Astrocyte (in vitro differentiated cells and primary cell): ENCODE measurements at places on chromosomes 2 and 18.

DNA sequence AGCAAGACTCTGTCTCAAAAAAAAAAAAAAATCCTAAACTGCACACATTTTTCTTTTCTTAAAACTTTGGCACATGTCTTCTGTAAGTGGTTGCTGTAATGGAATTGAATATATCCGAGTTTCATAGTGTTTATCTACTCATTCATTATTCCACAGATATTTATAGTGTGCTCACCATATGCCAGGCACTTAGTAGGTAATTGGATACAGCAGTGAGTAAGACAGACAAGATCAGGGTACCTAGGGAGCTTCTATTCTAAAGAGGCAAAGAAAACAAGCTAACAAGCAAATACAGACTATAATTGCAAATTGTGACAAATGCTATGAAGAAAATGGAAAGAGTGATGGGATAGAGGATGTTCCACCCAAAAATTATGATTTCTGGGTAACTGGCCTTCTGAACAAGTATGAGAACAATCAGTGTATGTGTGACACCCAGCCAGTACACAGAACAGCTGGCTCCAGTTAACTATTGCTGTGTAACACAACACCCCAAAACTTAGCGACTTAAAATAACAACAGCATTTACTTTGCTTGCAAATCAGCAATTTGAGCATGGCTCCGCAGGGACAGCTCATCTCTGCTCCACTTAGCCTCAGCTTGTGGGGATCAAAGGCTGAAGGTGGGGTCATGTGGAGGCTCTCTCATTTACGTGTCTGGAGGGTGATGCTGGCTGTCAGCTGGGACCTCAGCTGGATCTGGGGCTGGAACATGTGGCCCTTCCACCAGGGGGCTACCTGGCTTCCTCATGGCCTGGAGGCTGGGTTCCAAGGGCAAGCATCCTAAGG, 224.9 kb downstream of the INSIG2 start:
- DNase-seq, result no peak

GRCh38 chr18:44651478-44651877, 29.2 kb upstream of the SETBP1 start:
- peak; percentile 86 for DNase-seq

DNA sequence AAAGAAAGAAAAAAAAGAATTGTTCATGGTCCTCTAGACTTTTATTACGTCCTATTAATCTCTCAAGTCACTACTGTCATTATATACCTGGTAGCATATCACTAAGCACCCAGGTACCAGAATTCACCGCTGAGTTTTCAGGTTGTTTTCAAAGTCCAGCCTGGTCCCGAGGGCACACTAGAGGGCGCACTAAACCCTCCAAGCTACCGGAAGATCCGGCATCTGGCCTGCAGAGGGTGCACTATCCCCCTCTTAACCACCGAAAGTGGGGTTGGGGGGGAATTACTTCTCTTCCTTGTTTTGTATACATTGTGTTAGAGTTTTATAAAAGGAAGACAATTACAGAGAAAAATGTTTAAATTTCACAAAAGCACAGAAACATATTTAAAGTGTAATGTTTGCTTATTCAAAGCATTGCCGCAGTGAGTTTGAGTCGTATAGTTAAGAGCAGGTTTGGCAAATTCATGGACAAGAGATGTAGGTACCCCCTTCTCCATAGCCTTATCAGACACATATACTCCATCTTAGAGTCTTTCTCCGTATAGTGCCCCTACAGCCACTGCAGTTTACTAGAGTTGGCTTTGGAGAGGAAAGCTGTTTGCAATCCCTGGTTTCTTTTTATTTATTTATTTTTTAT, 19.2 kb downstream of the MOGAT1 start:
- DNase-seq, result peak; percentile 50

DNA sequence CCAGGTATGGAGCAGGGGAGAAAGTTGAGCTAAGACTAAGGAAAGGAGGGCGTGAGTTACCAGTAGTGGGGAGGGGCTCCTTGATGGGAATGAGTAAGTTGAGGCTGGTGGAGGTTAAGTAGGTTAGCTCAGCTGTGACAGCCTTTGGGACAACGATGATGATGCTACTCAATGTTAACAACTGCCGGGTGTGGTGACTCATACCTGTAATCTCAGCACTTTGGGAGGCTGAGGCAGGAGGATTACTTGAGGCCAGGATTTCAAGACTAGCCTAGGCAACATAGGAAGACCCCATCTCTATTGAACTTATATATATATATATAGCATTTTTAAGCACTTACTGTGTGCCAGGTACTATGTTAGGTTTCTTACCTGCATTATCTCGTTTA, 48.4 kb downstream of the HK2 start:
- DNase-seq, result no peak

DNA sequence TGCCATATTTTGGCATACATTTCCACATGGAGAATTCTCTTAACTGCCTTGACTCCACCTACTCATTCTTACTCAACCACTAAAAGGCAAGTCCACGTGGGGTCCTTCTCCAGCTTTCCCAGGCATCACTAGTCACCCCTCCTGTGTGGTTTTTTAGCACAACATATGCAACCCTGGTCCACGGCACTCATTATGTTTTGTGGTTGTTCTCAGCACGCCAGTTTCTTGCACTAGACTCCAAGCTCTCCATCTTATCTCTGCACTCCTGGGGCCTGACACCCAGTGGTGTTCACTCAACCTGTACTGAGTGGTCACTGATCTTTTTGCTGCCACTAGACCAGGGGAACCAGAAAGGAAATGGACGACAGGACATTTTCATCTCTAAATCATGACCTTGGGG, 18.0 kb downstream of the MARCHF4 start:
- peak; percentile 65 for DNase-seq

GRCh38 chr2:73944714-73945113, 18.0 kb downstream of the DGUOK start:
- no peak for DNase-seq

DNA sequence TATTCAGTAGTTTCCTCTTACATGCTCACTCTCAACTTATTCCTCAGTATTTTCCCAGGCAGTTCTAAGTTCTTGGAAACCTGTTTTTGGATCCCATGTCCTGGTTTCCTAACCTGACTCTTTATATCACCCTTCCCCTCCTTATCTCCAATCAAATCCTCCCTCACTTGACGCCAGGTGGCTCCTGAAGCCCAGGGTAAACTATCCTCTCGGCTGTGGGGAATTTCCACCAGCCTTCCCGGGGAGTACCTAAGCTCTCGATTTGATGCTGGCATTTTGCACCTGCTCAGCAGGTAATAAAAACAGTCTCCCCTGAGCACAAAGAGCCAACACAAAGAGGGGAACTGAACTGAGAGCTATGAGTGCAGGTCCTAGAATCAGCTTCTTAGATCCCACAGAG, 538.0 kb downstream of the SLC4A3 start:
- DNase-seq, result no peak

DNA sequence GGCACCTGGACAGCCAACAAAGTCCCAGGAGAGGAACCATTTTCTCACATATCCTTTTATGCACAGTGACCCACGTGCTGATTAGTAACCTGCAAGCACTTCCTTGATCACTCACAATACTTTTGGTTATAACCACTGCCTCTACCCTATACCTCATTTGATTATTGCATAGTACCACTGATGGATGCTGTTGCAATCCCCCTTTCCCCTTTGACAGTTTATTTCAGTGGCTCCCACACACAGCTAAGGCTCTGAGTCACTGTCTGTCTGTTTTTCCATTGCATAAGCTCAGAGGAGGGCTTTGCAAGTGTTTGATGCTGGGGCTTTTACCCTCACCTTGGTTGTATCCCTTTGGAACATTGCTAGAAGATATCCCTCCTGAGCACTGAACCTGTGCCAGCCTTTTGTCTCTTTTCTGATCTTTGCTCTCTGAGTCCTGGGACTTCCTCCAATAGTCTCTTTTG, 101.7 kb upstream of the RBBP8 start:
- DNase-seq, result peak; percentile 94

DNA sequence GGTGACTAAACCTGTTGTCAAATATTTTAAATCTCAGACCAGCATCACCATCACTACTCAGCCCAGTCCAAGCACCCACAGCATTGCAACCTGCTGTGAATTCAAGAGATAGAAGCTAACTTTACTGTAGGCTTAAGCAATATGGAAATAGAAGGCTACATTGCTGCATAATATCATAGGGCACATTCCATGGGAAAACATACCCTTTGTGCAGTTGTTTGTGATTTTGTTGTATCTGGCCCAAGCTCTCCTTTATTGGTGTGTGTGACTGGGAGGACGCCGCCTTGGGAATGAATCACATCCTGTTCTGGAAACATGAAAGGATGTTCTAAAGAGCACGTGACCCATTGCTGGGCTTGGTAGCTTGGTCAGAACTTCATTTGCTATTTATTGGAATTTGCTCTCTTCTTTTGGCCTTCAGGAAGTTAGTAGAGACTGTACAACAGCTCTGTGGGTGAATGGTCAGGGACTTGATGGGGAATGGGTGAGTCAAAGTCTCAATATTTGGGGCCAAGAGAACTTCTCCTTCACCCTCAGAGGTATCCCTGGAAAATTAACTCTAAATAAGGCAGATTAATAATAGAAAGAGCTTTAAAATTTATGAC, 106.8 kb upstream of the SERPINE2 start:
- peak; percentile 85 for DNase-seq
